ENCODE measurements at places on chromosomes 1 and 21.

DNA sequence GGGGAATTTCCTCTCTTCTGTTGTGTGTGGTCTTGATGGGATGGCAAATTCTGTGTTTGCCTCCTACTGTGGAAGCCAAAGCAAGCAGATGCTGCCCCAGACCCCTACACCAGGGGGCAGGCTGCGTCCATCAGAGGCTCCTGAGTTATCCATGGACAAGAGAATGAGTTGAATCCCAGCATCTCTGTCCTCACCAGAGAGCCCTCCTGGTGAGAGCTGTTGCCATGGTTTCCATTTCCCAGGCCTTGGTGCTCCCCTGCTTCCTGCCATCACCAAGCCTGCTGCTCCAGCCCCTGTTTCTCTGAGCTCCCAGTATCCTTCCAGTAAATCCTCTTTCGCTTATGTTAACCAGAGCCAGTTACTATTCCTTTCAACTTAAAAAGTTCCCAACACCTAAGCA, 20.4 kb upstream of the GNG12 start:
- peak; percentile 54 for DNase-seq

DNA sequence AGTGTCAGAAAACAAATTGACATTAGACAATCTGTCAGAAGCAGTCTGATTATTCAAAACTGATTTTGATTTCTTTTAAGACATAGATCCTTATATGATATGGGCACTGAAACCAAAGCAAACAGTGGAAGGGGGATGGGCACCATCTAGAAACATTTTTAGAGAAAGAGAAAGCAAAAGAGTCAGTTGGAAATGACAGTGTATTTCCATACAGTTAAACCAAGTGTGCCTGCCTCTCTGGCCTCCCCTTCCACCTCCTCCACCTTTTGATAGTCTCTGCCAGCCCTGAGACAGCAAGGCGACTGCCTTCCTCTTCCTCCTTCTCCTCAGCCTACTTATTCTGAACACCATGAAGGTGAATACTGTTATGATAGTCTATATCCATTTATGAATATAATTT, 949.7 kb downstream of the AMY1C start:
- no peak for DNase-seq

GRCh38 chr1:175146529-175147213, 45.9 kb downstream of the KIAA0040 start:
- DNase-seq: peak; percentile 63

DNA sequence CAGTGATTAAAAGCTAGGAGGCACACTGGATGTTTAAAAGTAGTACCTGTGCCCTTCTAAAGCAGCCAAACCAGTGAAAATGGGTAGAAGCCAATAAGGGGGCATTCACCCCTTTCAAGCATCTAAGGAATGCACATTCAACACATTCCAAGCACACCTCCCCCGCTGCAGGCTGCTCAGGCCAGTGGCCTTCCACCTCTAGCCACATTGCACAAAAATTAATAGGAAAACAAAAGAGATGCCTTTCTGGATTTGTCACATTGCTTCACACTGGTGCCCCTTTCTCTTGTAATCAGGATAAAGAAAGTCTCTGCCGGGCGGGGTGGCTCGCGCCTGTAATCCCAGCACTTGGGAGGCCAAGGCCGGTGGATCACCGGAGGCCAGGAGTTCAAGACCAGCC, 834.0 kb downstream of the USP25 start:
- DNase-seq: no peak

DNA sequence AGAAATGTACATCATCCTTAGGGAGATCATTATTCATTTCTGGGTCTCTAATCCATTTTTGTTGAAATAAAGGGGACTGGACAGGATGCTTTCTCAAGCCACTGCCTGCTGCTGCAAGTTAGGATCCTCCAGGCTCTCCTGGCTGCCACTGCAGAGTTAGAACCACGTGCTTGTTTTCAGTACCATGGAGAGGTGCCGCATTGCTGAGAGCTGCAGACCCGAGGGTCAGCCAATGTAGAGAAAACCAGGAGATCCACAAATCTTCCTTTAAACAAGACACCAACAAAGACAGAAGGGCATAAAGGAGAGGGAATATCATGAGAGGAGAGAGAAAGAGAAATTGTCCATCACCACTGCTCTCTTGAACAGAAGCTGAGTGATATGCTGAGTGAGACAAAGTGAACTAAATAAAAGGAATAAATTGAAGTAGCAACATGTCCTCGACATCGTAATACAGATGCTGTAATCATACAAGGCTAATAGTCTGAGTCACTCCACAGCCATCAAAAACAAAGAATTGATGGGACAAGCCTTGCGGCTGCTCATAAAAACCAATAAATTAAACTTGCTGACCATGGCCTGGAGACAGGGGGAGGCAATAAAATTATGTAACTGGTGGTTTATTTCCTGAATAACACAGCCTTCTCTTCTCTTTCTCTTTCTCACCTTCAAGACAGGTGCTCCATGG, 255.7 kb downstream of the OMA1 start:
- DNase-seq: no peak

GRCh38 chr1:71019233-71019969, 28.2 kb downstream of the PTGER3 start:
- DNase-seq: no peak

GRCh38 chr1:237756304-237756967, 134.3 kb downstream of the ZP4 start:
- DNase-seq: no peak

DNA sequence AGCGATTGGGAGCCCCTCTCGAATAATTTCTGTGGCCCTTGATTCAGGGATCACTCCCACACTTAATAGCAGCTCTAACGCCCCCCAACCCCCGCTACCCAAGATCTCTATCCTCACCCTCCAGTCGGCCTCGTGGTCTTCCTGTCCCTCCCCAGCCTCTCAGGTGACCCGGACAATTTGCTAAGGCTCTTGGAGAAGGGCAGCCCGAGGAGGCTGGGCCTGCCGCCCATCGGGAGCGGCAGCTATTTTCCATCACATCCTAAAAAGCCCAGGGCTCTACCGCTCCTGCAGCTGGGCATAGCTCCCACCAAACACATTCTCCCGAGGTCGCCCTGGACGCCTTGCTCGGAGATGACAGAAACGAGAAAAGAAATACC, 12.0 kb upstream of the PHLDA3 start:
- no peak for DNase-seq

DNA sequence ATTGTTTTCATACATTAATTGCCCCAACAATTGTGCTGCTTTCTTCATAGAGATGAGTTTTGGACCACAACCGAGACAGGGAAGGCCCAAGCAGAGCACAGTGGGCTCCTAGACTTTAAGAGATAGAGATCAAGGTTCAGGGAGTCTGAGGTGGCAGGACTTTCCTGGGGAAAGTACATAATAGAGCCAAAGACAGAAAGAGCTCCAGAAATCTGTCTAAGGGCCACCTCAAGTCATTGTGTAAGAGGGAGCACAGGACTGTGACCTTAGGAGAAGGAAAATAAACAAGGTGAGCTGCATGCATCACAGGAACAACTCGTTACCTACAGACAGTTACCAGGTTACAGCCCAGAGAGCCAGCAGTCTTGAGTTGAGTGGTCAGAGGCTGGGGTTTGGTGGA, 41.3 kb upstream of the CR2 start:
- no peak for DNase-seq

- no peak for DNase-seq
These were observed 11.7 kb downstream of the GPR161 start for GRCh38 chr1:168125051-168125450.

- DNase-seq: no peak
These were observed 25.3 kb downstream of the COLGALT2 start for GRCh38 chr1:184012187-184012586.

- no peak for DNase-seq
These were observed 270.0 kb upstream of the BRINP3 start for GRCh38 chr1:190747704-190748103.

DNA sequence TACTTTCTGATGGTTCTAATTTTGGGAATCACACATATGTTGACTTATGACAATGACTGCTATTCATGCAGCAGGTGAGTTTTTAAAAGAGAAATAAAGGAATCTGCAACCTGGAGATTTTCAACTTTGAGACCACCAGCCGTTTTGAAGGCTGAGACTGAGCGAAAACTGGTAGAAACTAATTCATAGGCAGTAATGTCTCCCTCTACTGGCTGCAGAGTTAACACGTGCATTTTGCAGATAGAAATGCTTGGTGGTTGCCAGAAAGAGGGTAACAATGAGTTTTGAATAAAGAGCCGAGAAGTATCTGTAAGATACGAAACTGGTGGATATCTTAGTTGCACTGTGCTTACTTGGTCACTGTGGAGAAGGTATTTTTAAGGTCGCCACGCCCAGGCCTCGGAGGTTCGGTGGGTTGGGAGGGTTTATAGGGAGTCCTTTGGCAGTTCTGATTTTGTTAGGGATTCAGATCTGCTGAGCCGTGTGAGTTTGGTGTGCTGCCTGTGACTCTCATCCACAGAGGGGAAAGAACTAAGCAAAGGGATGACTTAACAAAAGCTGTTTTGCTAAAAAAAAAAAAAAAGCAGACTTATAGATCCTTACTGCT, 83.0 kb downstream of the RYR2 start:
- no peak for DNase-seq

DNA sequence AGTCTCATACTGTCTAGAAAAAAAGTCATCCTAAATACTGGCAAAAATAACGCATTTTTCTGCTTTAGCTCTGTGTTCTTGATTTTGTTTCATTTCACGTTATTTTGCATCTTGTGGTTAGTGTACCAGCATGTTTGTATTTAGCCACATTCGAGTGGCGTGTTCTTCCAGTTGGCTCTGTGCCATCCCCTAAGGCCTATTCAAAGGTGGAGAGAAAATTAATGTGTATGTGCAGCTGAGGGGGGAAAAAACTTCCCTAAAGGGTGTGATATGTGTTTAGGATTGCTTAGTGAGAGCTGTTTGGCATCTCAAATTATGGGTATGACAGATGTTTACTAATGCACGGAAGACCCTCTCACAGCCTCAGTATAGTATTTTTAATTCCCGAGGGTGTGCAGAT, 12.1 kb downstream of the DNAJC16 start:
- DNase-seq: no peak

DNA sequence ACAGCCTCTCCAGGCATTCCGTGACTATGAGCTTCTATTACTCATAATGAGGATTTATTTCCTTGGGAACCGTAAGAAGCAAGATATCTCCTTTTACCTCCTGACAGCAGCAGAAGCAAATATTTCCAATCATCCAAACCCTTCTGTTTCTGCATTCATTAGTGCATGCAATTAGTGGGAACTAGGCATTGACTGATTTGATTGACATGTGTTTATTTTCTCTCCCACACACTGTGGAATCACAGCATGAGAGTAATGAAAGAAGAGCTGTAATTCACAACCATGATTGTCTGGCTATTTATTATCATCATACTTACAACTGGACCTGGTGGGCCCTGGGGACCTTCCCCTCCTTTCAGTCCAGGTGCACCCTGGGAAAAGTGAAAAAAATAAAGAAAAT, 146.8 kb downstream of the COL11A1 start:
- DNase-seq: no peak

DNA sequence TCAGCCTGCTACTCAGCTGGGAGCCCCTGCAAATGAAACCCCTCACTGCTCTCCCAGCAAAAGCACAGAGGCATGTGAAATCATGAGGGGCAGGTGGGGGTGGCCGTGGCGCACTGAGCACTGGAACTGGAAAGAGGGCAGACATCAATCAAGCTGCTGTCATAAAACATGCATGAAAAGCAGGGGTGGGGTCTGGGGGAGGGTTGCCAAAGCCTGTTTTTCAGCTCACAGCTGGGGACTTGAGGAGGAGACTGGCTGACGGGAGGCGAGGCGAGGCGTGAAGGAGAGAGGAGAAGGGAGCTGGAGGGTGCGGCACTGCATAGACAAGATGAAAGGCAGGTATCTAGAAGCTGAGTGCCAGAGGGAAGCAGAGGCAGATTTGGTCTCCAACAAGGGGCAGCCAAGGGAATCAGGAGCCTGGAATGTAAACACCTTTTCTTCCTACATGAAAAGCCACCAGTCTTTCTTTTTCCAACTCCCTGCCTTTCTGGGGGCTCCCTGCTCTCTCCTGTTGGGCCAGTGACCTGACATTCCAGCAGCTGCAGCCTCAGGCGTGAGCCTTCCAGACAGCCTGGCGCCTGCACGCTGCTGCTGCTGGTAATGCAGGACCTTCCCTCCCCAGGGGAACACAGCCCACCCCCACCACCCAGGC, 87.0 kb downstream of the NMNAT2 start:
- no peak for DNase-seq

DNA sequence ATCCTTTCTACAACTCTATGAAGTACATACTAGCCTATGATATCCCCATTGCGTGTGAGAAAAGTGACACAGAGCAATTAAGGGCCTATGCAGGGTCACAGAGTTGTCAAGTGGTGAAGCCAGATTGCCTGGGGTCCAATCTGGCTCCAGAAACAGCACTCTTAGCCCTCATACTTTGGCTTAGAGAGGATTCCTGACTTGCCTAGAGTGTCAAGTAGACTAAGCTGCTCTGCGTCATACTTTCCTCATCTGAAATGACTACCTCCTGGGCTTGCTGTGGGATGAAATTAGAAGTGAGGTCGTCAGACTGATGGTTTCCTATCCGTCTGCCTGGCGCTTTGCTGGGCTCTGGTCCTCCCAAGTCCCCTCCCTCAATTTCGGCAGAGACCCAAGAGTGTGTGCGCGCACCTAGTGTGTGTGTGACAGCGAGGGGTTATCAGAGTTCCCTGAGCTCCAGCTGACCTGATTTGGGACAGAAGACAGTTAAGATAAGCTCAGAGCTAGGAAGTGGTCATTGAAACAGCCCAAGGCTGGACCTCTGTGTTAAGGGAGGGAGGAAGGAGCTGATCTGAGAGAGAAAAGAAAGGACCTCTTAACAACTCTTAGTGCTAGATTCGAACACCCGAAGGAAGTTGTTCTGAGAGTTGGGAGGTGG, 5.4 kb upstream of the NUAK2 start:
- no peak for DNase-seq

DNA sequence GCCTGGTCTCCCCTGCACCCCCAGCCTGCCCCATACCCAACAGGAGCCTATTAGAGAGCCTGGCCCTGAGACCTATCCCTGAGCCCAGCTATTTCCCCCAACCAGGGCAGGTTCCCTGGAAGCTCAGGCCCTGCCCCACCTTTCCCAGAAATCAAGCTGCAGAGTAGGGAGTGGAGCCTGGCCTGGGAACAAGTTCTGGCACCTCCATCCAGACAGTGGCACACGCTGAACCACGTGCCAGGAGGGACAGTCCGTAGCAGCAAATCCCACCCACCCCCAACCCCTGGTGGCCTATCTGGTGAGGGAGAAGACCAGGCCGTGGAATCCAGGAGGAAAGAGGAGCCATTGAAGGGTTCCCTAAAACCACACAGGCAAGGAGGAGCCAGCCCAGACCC, 22.6 kb downstream of the TNNT2 start:
- no peak for DNase-seq
